Tongue (tissue), 3 donors: ENCODE measurements at places on chromosomes 13 and 19. TPM values are rescaled to one million over a fixed set of nuclear protein-coding genes. Genes with fewer than 3 reads are reported as not detected.

The ADGRE2 gene
- total RNA-seq, result 0.31 TPM

DNA sequence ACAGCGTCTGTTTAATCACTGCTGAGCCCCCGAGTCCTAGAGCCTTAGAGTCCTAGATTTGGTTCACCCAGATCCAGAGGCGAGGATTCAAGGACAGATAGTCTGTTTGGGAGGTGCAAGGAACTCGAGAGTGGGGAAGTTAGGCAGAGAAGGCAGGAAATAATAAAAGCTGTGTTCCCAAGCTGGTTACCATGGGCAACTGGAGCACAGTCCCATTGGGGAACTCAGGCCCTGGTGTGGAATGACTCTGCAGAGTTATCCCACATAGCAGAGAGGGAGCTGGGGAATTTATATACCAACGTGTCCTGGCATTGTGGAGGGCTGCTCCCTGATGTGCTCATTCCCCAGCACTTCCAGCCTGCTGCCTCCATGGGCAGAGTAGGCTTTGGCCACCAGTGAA lies 9.7 kb downstream of the IGSF23 start:
- no peak for DNase-seq

GRCh38 chr13:111402441-111402840 lies 82.0 kb downstream of the TEX29 start:
- no peak for DNase-seq

GRCh38 chr19:5914358-5914774 lies 312 bp downstream of the CAPS start:
- no peak for DNase-seq

- DNase-seq, result peak; percentile 77
Observed at GRCh38 chr13:41652735-41653361, 195.5 kb downstream of the RGCC start.

The ZNF865 gene
- 5.0 TPM for total RNA-seq

GRCh38 chr19:7492558-7492957 lies 3.7 kb upstream of the PEX11G start:
- no peak for DNase-seq
